Kidney tubule cell (primary cell): ENCODE measurements at places on chromosomes 13 and 19.

- DNase-seq = no peak
Observed at GRCh38 chr19:13463296-13463695, 43.0 kb downstream of the CACNA1A start.

DNA sequence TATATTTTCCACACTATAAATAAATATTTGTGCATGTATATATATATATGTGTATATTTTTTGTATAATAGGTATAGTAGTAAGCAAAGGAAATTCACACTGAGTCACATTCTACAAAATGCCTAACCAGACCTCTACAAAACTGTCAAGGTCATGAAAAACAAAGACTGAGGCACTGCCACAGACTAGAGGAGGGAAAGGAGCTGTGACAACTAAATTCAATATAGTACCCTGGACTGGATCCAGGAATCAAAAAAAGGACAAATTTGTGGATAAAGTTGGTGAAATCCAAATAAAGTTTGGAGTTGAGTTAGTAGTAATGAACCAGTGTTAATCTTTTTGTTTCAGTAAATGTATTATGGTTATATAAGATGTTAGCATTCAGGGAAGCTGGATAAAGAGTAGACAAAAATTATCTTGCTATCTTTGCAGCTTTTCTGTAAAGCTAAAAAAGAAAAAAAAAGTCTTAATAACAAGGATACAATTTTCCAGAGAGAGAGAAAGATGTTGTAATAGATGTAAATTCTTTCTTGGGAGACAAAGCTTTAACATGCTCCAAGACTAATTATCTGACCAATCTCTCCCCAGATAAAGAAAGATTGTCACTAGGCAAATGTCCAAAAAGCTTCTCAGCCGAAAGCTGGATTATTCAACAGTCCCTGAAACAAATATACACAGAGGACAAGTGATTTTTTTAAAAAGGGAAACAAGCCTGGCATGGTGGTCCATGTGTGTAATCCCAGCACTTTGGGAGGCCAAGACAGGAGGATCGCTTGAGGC lies 19.1 kb downstream of the SYDE1 start:
- no peak for DNase-seq

DNA sequence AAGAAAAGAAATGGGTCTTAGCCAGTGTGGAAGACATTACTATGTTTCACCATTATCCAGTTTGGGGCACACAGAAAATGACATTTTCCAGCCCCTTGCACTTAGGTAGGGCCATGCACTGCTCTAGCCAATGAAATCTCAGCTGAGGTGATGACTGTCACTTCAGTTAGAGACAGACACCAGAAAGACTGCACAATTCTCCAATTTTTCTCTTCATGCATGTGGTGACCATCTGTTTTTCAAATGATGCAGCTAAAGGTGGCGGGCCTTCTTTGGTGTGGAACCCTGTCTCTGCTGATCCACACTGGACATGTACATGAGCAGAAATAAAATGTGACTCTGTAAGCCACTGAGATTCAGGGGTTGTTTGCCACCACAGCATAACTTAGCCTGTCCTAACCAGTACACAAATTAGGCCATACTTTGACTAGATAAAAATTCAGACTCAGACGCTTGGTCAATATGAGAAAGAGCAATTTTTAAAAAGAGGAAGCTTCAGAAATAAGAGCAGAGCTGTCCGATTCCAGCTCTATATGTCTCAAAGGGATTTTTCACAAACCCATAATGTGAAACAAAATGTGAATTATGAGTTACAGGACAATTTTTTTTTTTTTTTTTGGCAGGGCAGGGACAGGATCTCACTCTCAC lies 6.7 kb downstream of the ZNF565 start:
- no peak for DNase-seq

DNA sequence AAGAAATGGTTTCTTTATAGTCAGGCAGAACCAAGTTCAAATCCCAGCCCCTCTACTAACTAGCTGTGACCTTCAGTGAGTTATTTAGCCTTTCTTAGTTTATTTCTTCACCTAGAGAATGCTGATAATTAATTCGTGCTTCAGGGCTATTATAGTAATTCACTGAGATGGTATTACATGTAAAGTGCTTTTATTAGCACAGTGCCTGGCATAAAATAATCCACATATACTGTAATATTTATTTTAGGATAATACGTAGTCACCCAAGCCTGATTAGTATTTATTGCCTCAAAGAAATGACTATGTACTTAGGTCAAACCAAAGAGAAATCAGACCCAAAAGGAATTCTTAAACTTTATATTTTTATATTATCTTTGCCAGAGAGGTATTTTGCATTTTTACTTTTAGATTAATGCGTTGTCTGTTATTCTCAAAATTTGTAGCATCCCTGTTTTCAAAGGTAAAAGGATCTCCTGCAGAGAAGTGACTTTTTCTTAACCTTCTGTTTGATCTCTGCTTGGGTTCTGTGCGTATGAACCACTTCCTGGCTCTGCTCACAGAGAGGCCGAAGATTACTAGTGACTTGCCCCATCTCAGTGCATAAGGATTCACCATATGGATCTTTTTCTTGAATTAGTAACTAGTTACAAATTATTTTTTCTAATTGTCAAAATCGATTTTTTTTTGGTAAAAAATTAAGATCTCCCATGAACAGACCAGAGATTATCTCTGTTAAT lies 19.7 kb downstream of the UBAC2 start:
- DNase-seq = no peak

DNA sequence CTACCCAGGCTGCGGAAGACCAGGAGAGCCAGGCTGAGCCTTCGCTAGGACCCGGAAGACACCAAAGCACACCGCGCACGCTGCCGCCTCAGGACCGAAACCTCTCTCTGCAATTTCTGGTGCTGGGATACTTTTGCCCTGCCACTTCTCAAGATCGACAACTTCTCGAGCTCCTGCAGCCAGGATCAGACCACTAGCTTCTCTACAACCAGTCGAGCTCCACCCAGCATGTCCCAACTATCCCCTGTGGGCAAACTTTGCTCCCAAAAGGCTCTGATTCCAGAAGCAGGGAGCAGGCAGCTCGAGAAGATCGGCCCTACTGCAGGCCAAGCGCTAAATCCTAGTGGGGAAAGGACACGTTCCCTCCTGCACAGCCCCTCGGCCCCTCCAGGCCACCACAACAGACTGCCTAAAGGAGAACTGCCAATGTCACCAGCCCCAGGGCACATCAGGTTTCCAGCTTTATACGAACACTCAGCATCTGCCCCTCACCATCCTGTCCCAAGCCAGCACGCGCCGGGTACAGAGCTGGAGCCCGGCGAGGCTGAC lies 979 bp downstream of the AKAP8 start:
- DNase-seq = peak; percentile 61

GRCh38 chr13:101144808-101145419 lies 271.4 kb downstream of the NALCN start:
- DNase-seq = peak; percentile 62

GRCh38 chr19:28898249-28898648 lies 314.7 kb downstream of the UQCRFS1 start:
- DNase-seq = no peak

DNA sequence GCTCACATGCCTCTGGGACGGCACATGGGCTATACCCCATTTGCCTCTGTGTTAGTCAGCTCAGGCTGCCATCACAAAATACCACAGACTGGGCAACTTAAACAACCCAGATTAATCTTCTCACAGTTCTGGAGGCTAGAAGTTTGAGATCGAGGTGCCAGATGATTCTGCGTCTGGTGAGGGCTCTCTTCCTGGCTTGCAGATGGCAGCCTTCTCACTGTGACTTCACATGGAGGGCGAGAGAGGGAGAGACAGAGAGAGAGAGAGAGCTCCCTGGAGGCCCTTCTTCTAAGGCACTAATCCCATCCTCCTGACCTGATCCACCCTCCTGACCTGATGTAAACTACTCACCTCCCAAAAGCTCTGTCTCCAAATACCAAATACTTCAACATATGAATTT lies 55.0 kb downstream of the GPR12 start:
- no peak for DNase-seq

GRCh38 chr19:2003874-2004273 lies 11.6 kb downstream of the BTBD2 start:
- DNase-seq = no peak

DNA sequence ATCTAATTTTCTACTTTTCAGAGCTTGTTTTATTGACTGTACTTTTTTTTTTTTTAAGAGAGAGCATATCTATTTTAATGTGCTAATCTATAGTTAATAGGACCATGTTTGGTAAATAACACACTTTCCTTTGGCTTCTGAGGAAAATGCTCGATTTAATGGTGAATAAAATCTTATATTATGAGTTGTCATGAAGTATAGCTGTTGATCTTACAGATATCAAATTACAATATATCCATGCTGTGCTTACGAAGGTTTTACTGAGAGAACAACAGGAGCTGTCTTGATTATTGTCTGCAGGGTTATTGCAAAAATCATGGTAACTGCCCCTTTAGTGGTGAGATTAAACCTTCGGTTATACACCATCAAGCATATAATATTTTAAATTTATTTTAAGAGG lies 29.6 kb downstream of the URI1 start:
- DNase-seq = no peak

DNA sequence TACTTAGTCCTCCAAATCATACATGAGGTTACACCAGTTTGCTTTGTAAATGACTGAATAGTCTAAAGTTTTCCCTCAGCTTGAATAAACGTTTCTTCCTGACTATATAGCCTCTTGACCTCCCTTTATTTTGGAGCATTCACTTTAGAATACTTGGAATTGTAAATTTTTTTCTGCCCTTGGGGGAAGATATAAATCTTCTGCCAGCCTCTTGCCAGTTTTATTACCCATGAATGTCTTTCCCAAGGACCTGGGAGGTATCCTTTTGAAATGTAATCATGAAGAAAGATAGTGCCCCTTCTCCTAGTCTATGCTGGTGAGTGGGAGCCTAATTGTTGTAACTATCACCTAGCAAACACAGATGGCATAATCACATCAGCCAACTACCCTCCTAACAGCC lies 2033.9 kb upstream of the PCDH20 start:
- no peak for DNase-seq

GRCh38 chr19:8640402-8641004 lies 10.1 kb downstream of the NFILZ start:
- DNase-seq = no peak

DNA sequence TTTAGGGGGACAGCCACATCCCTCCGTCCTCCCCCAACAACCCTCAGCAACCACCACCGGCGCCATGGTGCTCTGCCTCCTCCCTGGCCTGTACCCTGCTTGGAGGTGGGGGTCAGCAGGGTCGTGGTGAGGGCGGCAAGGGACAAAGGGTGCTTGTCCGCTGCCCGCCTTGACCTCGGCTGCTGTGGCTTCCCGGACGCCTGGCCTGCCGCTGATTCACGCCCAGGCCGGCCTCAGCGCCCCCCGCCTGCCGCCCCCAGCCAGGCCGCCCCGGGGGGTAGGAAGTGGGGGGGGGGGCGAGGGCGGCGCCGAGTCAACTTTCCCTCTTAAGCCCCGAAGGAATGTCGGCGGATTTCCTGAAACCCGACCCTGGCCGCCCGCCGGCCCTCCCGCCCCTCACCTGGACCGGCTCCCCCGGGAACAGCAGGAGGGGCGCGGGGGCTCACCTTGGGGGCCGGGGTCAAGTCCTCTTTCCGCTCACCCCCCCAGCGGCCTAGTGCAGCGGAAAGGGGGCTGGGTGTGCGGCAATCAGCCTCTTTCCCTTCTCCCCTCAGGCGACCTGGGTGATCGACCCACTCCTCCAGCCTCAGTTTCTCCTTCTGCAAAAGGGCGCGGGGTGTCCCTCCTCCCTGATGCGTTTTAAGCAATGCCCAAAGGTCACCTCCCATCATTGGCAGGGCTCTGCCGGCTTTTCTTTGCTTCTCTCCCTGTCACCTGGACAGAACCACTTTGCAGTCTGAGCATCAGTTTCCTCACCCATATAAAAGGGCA lies 1.9 kb upstream of the TMEM59L start:
- no peak for DNase-seq

DNA sequence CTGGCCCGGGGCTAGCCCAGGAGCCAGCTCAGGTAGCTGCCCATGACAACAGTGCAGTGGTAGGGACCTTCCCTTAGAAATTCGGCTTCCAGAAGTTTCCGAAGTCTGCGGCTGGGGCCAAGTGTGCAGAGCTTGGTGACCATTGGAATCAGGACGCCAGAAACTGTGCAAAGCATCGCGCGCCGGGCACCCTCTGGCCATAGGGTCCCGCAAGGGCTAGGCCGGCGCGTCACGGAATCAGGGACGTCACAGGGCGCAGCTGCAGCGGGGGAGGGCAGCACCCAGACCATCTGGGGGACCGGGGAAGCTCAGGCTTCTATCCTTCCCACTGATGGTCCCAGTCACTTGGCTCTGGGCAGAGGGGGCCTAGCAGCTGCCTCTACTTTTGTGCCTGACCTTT lies 219.1 kb downstream of the MTUS2 start:
- no peak for DNase-seq

DNA sequence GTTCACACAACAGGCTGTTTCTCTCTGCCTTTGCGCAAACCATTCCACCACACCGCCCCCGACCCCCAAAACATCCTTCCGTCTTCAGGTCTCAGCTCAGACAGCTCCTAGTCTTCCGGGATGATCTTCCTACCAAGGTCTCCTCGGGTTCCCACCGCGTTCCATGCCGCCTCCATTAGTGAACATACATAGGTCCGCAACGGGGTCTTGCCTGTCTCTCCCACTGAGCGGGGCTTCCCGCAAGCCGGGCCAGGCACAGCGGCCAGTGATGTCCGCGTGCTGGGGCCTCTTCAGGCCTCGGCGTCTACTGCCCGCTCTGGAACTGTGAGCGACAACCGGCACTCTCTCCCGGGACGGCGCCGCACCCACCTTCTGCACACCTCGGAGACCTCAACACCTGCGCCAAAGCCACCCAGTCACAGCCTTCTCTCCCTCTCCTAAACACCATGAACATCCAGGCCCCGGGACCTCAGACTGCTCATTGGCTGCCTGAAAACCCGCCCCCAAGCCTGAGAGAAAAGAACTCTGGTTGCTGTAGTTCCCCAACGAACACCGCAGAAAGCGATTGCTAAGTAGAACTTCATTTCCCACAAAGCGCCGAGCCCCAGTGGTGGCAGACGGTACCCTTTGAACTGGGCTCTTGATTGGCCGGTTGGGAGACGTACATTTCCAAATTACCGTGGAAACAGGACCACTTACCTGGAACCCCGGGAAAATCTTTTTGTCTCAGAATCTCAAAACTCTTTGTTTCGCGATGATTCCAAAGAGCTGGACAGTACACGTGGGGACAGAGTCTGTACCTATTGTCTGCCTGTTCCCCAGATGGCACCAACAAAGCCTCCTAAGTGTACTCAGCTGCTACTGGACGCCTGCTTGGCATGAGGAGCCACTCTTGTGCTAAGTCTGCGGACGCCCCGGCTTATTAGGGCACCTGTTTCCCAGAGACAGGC lies 9.5 kb downstream of the DYRK1B start:
- peak; percentile 92 for DNase-seq

GRCh38 chr19:56301886-56302620 lies 12.6 kb downstream of the ZSCAN5A start:
- no peak for DNase-seq

- DNase-seq = peak; percentile 92
Observed at GRCh38 chr13:59531571-59532091, 632.1 kb downstream of the DIAPH3 start.

- no peak for DNase-seq
Observed at GRCh38 chr13:85693889-85694511, 105.2 kb downstream of the SLITRK6 start.

GRCh38 chr13:55613429-55614187 lies 1527.1 kb upstream of the PRR20A start:
- DNase-seq = no peak
